ENCODE measurements at places on chromosomes 2 and 18.

GRCh38 chr2:106840818-106841217, 45.1 kb downstream of the ST6GAL2 start:
- DNase-seq = no peak

DNA sequence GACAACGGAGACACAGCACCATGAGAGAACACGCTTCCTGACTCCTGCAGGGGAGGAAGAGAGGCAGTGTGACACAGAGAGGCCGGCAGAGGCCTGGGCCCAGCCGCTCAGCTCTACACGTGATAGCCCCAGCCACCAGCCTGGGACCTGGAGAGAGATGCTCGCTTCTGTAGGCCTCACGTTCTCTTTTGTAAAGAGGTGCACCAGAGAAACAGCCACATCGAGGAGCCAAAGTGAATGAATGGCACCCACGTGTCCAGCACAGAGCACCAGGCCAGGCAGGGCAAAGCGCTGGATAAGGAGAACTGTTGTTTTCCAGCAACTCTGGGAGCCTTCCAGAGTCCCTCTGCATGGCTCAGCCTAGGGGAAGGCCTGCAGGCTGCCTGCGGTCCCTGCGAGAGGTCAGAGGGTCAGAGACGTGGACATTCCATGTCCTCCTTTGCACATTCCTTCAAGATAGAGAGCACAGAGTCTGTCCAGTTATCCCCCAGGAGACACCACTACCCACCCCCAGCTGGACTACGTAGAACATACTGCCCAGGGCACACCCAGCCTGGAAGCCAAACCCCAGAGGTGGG, 14.2 kb downstream of the LIMS2 start:
- no peak for DNase-seq

GRCh38 chr2:181780047-181780651, 99.8 kb upstream of the NEUROD1 start:
- DNase-seq = no peak

GRCh38 chr2:29114586-29114945, 649 bp upstream of the CLIP4 start:
- no peak for DNase-seq

GRCh38 chr2:212114489-212114888, 424.1 kb downstream of the ERBB4 start:
- no peak for DNase-seq

DNA sequence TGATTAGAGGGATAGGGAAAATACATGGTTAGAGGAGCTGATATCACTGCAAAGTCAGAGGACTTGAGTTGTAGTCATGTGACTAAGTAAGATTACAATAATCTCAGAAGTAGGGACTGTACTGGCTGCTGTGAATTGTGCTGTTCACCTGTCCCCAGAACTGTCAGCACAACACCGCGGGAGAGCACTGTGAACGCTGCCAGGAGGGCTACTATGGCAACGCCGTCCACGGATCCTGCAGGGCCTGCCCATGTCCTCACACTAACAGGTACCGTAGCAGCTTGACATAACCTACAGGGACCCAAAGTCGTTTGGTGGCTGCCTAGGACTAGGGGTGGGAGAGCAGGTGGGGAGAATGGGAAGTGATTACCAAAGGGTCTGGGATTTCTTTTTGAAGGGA, 132.8 kb upstream of the TTC39C start:
- no peak for DNase-seq

GRCh38 chr2:134104754-134105153, 149.1 kb upstream of the MGAT5 start:
- no peak for DNase-seq

DNA sequence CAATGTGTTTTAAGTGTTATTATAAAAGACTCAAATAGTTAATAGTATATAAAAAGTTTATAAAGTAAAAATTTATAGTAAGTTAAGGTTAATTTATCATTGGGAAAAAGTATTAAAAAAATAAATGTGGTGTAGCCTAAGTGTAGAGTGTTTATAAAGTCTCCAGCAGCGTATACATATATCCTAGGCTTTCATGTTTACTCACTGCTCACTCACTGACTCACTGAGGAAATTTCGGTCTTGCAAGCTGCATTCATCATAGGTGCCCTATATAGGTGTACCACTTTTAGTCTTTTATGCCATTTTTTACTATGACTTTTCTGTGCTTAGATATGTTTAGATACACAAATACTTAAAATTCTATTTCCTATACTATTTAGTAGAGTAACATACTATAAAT, 866.0 kb downstream of the CBLN2 start:
- DNase-seq = no peak

DNA sequence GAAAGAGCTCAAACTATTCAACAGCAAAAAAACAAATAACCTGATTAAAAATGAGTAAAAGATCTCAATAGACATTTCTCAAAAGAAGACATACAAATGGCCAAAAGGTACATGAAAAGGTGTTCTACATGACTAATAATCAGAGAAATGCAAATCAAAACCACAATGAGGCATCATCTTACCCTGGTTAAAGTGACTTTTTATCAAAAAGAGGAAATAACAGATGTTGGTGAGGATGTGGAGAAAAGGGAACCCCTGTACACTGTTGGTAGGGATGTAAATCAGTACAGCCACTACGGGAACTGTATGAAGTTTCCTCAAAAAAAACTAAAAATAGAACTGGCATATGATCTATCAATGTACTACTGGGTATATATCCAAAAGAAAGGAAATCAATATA, 39.8 kb upstream of the TMEM163 start:
- DNase-seq = no peak

DNA sequence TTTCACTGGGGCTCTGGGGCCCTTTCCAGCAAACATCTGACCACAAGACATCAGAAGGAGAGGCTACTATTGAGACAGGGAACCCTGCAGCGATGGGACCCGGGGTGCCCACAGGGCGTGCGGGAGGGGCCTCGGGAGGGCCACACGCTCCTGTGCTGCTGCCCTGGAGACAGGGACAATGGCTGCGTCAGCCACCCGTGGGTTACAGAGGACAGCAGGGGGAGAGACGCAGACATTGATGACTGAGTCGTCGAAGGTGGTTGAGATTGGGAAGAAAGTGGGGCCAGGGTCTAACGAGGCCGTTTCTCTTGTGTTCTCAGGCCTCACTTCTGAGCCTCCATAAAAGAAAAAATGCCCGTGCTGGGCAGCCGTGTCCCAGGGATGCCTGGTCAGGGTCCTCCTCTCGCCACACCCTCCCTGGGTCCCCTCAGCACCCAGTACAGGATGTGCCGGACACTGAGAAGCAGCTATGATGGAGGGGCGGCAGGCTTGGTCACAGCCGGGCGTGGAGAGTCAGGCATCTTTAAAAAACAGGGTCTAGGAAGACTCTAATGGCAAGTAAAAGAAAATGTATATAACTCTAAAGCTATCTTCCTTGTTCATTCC, 73.9 kb downstream of the NDUFA10 start:
- DNase-seq = no peak

Data from T-helper 17 cell (primary cell).